ENCODE measurements at places on chromosomes 12 and 14.
A peak's percentile ranks its signal among the peaks of the same experiment; 100 is the strongest.

GRCh38 chr12:120229071-120229486, 28.2 kb upstream of the RPLP0 start:
- no peak for DNase-seq

DNA sequence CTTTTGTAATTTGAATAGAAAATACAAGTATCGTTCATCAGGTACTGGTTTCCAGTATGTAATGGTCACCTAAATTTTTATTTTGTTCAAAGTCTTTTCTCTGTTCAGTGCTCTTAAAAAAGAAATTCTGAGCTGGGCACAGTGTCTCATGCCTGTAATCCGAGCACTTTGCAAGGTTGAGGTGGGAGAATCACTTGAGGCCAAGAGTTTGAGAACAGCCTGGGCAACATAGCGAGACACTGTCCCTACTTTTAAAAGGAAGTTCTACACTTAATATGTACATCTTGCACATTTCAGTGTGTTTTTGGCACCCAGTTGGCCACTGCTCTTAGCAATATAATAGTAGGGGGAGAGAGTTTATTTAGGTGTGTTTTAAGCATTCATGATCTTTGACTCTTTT, 27.9 kb downstream of the PCNX1 start:
- DNase-seq: no peak

DNA sequence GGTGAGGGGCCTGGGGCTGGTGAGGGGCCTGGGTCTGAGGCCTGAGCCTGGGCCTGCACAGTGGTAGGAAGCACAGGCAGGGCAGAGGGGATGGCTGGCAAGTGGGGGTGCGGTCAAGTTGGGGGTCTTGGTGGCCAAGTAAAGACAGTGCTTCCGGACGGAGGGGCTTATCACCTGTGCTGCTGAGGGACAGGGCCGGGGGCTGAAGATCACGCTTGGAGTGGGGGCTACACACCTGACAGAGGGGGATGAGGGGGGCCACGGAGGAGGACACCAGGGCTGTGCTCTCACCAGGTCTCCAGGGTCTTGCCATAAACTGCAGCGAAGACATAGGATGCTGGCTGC, 12.2 kb downstream of the TEDC1 start:
- DNase-seq: no peak

GRCh38 chr12:79451365-79451764, 239.4 kb downstream of the PAWR start:
- DNase-seq: no peak

DNA sequence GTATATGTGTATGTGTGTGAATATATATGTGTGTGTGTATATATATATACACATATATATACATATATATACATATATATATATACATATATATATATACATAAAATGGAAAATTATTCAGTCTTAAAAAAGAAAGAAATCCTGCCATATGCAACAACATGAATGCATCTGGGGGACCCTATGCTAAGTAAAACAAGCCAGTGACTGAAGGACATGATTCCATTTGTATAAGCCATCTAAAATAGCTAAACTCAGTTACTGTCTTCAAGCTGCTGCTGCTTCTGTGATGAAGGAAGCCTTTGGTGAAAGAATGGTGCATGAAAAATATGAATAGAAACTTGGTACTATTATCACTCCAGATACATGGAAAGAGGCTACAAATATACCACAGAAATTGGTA, 118.6 kb downstream of the ATXN7L3B start:
- DNase-seq: no peak

GRCh38 chr12:75444429-75445136, 36.0 kb upstream of the GLIPR1 start:
- peak; percentile 23 for DNase-seq

DNA sequence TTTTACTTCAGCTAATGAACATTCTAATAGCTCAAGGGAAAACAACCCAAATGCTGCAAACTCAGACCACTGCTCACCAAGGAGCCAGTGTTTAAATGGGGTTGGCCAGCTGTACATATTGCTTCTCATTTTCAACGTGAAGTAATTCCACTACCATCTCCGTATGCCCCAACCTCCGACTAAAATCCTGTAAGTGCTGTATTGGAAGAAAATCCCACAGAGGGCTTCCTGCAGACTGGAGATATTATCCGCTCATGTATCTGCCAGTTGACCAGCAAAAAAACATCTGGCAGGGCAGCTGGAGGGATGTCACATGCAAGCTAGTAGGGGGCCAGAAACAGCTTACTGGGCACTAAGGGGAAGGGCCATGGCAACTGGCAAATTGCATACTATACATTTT, 485.0 kb downstream of the SNAPC1 start:
- no peak for DNase-seq

DNA sequence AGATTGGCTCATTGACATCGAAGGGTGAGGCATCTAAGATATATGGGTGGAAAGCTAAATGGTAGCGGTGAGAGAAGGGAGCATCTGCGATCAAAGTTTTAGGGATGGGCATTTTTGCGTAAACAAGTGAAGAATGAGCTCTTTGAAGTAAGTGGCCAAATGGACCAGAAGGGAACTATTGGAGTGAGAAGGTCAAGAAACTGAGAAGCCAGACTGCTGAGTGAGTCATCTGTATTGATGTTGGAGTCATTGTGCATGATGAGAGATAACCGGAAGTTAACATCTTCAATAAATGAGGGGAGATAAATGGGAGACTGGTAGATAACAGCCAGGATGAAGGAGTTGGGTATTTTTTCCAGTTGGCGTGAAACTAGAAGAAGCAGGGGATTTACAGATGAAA, 271.9 kb upstream of the PDE3A start:
- no peak for DNase-seq

- DNase-seq: peak; percentile 5
Measured at GRCh38 chr14:69574263-69574953, at the start of gene CCDC177. CCDC177 (minus strand) TSS chr14:69574871; CDS start chr14:69573622, 1,249 bp downstream.

- DNase-seq: no peak
Measured at GRCh38 chr12:18932715-18933114, 194.8 kb downstream of the CAPZA3 start.

GRCh38 chr12:26612203-26612602, 220.8 kb downstream of the ITPR2 start:
- no peak for DNase-seq

- no peak for DNase-seq
Measured at GRCh38 chr14:59224341-59224740, 35.9 kb downstream of the DAAM1 start.

DNA sequence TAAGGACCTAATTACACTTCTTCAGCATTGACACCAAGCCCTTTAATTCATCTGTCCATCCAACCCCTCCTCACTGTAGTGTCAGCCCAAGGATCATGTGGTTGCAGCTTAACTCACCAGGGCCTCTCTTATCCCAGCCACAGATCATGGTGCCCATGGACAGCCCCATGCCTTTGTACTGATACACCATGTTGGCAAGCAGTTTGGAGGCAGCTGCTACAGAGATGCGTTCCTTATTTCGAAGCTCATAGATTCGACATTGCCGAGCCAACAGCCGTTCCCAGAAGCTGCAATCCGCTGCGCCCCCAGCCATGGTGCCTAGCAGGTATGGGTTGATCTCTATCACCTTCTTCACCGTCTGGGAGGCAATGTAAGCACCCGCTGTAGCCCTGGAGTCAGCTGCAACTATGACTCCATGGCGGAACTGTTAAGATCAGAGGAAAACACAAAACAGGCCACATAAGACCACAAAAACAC, 1.4 kb downstream of the PSMB5 start:
- DNase-seq: no peak

DNA sequence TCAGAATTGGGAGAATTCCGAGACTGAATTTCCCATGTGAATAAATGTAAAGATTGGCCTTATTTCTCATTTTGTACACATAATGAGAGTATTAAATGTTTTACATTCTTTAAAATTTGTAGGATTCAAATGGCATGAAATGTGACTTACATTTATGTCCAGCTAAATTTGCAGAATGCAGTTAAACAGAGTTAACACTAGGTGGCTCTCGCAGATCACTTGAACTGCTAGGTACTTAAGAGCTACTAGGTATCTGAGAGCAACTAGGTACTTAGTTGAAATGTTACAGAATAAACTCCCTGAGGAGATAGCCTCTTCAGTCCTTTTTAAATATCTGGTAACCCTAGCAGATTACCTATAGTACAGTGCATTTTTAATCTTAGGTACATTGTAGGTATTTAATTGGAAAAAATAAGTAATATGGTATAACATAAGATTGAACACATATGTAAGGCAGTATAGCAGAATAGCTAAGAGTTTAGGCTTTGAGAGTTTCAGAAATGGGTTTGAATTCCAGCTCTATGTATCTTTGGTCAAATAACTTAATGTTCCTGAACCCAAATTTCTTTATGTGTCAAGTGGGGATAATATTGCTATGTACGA, 73.8 kb downstream of the KIAA0586 start:
- DNase-seq: no peak

DNA sequence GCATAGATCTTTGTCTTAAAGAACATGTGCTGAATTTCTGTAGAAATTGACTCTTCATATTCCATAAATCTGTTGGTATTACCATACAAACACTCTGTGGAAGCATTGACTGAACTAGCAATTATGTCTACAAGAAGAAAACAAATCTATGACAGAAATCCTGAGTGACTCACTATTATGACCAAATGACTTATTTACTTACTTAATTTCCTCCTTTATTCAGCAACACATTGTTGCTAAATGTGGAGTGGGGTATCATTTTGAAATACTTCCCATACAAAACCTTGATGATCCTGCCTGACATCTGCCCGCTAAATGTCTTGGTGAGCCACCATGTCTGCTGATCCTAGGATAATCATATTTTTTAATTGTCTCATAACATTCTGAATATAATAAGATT, 99.1 kb upstream of the SLCO1C1 start:
- no peak for DNase-seq

- no peak for DNase-seq
Measured at GRCh38 chr14:41899416-41899815, 292.7 kb downstream of the LRFN5 start.

GRCh38 chr12:88577537-88577936, 2.7 kb downstream of the KITLG start:
- no peak for DNase-seq

DNA sequence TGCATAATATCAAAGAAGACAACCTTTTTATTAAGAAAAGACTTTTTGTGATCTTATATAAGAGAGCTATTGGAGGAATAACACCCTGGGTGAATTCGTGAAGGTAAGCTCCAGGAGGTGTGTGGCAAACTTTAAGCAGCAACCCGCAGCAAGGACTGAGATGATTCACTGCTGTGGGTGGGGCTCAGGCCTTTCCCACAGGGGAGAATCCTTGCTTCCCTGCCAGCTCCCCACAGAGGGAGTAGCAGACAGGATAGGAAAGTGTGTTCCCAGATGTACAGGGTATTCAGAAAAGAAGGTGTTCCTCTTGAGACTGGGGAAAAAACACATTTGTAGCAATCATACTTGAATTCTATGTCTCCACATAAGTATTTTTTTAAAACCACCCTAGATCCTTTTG, 9.2 kb downstream of the NDUFA12 start:
- DNase-seq: no peak

DNA sequence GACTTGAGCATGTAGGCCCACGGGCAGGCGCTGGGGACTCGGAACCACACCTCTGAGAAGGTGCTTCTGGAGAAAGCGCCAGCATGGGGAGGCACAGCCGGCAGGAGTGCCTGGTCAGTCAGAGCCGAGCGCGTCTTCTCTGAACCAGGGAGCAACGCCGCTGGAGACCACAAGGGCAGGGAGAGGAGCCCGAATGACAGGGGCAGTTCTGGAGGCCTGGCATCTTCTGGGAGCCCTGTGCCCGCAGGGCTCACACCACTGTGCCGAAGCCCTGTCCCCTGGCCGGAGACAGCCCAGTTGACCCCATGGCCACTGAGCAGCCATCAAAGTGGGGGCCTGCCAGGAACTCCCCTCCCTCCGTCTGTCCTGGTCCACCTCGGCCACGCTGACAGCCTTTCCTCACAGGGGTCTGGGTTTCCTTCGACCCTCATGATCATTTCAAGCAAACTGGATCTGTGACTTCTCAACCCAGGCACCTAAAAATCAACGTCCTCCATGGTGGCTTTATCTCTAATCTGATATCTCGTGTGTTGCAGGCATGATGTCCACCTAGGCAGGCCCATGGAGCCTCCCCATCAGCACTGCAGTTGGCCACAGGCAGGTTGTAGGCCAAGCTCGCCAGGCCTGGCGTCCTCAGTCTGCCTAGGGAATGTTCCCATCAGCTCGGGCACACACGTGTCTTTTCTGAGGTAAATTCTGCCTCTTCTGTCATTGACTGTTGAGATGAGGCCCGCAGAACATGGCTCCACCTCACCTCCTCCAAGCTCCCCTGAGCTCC, 299.3 kb upstream of the RTL1 start:
- DNase-seq: no peak

DNA sequence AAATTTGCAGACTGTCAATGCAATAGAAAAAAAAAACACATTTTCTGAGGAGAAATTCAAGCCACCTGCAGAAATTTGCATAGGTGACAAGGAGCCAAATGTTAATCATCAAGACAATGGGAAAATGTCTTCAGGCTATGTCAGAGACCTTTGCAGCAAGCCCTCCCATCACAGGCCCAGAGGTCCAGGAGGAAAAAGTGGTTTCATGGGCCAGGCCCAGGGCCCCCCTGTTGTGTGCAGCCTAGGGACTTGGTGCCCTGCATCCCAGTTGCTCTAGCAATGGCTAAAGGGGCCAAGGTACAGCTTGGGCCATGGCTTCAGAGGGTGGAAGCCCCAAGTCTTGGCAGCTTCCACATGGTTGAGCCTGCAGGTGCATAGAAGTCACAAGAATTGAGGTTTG, 60.6 kb downstream of the TC2N start:
- DNase-seq: no peak

DNA sequence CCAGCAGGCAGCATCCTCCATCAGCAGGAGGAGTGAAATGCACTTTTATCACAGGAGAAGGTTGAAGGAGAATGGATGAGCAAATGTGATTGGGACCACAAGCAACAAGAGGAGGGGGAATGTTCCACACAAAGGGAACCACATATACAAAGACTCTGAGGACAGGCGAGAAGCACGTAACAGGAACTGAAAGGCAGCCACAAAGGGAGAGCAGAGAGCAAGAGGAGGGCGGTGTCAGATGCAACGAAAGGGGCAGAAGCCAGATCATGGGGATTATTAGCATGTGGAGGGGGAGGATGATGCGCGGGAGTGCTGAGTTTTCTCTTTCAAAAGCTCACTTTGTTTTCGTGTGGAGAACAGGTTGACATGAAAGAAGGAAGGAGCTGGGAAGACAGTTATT, 241.1 kb downstream of the SPTSSA start:
- DNase-seq: no peak
